ENCODE measurements at places on chromosomes 6 and 20.

DNA sequence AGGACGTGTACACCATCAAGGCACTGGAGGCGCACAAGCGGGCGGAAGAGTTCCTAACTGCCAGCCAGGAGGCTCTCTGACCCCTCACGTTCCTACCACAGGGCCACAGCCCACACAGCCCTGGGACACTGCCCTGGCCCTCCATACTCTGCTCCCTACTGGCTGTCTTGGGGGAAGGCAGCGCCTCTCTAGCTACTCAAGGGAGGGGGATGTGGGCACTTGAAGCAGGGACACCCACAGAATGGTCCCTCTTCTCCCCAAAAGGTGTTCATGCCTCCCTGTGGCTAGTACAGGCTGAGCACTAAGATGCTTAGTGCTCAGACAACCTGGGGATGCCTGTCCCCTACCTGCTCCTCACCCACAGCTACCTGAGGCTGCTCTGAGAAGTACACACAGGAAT lies 2.5 kb downstream of the MEA1 start:
- no peak for DNase-seq

GRCh38 chr20:50471231-50471630 lies 39.0 kb upstream of the PTPN1 start:
- no peak for DNase-seq

DNA sequence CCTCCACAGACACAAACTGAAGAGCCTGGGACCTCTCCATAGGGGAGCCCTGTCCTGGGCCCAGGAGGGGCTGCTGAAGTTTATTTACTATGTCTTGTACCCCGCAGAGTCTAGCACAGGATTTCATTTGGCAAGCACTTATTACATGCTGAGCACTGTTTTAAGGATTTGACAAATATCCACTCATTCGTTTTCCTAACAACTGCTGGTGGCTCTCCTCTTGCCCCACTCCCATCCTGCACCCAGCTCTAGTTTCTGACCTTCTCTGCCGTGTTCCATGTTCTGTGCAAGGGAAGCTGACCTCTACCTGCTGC lies 127.0 kb upstream of the MAFB start:
- no peak for DNase-seq

DNA sequence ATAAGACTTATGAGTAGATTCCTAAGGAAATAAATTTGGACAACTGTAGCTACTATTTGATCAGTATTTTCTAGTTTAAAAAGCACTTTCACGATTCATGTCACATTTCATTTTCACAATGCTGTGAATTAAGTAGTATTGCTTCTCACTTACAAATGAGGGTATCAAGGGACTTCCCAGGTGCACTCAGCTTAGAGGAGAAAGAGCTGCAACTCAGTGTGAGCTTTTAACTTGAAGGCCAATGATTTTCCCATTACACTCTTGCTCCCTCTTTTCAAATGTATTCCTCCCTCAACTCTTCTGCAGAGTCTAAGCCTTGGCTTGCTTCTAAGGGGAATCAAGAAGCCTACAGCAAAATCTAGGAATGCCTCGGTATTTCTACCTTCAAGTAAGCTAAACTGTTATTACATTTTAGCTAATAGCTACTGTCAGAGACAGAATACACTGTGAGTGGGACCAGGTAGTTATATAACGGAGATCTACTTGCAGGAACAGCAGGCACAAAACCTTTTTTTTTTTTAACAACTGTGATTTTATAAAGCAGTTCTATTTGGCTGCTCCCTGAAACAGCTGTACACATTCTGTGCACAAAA lies 339.0 kb downstream of the SYNE1 start:
- no peak for DNase-seq

- DNase-seq = no peak
Measured at GRCh38 chr6:22751223-22751622, 181.9 kb downstream of the HDGFL1 start.

GRCh38 chr6:25336996-25337395 lies 57.8 kb downstream of the CARMIL1 start:
- no peak for DNase-seq

GRCh38 chr20:8800089-8800488 lies 268.8 kb upstream of the PLCB4 start:
- no peak for DNase-seq

DNA sequence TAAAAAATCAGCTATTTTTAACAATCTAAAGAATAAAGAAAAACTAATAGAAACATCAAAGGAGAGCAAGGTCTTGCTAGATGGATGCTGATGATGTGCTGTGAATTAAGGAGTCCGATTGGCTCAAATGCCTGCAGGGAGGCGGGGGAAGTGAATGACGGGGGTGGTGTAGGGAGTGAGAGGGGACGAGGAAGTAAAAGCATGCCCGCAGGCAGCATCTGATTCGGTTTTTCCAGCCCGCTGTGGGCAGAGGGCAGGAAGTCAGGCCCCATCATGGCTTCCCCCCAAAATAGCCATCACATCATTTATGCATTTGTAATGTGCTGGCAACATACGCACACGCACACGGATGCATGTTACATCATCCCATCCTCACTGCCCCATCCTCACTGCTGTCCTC lies 10.3 kb downstream of the RSPO4 start:
- DNase-seq = no peak

DNA sequence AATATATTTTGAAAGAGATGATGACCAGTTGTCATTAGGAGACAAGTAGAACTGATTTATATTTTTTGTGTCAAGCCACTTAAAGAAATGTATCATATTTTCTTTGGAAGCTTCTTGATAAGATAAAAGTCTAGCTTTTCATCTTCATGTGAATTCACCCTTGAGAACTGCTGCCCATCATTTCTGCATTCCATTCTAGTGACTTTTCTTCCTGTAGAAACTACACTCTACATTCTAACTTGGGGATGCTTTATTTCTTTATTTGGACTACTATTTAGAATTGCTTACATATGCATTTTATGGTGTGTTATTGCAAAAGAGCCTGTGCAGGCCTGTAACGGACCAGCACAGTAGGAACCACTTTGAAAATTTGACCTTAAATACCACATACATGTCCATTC lies 335.0 kb upstream of the KCNQ5 start:
- DNase-seq = peak; percentile 3

GRCh38 chr6:97059473-97059872 lies 134.9 kb downstream of the KLHL32 start:
- DNase-seq = peak; percentile 35

DNA sequence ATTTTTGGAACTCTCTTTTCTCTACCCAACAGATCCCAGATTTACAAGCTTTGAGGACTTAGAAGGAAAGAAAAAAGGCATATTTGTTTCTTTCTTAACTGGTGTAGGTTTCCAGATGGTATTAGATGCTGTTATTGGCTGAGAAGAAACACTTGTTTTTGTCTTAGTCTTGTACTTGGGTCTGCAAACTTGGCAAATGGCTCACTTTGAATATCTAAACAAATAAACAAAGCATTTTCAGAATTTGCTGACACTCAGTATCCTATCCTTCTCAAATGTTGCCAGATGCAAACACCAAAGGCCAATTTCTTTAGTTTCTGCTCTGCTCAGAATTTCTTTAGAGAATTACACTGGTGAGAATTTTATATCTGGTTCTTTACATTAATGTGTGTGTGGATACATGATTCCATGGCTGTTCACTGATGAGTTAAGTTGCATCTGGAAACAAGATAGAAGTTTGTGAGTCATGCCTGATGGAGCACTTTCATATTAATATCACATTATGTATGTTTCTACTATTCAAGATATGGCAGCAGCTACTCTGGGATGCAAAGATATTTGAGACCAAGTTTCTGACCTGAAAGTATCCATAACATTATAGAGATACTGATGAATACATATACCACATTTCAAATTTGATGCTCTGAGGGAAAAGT lies 43.7 kb upstream of the CEP162 start:
- no peak for DNase-seq

DNA sequence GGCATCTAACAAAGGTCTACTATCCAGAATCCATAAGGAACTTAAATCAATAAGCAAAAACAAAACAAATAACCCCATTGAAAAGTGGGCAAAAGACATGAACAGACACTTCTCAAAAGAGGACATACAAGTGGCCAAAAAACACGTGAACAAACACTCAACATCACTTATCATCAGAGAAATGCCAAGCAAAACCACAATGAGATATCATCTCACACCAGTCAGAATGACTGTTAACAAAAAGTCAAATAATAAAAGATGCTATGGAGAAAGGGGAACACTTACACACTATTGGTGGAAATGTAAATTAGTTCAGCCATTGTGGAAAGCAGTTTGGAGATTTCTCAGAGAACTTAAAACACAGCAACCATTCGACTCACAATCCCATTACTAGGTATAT lies 19.4 kb upstream of the VNN1 start:
- no peak for DNase-seq

- DNase-seq = peak; percentile 14
Measured at GRCh38 chr20:56202493-56203077, 45.9 kb upstream of the MC3R start.

- DNase-seq = no peak
Measured at GRCh38 chr6:11404081-11404480, 133.5 kb upstream of the TMEM170B start.

GRCh38 chr6:96898241-96898851 lies 655 bp upstream of the NDUFAF4 start:
- DNase-seq = peak; percentile 28

DNA sequence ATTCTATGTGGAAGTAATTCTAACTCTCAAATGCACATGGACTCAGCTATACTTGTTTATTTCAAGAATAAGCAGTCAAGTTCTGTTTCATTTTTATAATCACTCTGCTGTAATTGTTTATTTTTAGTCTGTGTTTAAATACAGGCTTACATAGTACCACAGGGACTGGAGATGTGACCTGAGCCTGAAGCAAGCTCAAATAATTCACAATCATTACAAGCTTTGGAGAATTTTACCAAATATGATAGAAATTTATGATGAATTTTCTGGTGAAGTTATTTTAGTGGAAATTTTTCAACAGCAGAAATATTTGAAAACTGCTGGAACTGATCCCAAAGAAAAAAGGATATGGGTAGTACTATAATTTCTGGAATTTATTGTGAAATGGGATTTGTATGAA lies 41.6 kb upstream of the DSE start:
- DNase-seq = no peak

GRCh38 chr6:77401231-77401630 lies 62.1 kb downstream of the HTR1B start:
- DNase-seq = no peak

DNA sequence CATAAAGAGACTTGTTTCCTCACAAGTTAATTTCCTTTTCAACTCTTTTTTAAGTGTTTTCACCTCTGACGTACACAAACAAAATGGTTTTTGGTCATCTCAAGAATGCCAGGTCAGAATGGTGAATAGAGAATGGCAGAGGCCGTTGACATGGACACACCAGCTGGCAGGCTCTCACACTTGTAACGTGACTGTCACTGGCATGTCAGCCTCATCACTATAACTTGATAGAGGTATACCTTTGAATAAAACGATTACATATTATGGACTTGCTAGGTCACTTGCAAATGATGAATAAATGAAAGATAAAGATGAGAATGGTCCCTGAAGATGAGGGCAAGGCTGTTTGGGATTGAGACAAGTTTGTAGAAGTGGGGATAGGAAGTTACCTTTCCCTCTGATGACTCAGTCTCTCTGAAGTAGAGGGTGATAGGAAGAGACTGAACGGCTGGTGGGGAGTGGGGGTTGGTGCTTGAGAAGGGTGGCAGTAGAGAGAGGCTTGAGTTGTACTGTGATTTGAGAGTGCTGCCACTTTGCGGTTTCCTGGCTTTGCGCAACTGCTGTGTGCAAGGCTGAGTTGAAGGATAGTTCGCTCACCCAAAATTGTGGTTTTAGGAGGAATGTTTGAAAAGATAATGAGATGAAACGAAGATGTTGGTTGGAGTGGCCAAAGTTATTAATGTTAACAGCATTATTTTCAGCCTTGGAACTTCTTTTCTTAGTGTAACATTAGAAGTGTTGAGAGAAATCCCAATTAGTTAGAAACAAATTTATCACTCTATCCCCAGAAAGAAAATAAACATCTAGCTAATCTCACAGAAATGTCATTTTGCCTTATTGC lies 30.3 kb downstream of the TBPL1 start:
- DNase-seq = no peak

DNA sequence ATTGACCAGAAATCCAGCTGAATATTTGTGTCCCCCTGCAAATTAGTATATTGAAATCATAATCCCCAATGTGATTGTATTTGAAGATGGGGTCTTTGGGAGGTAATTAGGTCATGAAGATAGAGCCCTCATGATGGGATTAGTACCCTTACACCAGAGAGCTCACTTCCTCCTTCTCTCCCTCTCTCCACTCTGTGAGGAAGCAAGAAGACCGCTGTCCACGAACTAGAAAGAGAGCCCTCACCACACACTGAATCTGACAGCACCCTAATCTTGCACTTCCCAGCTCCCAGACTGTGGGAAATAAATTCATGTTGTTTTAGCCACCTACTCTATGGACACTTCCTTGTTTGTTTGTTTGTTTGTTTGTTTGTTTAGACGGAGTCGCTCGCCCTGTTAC lies 11.9 kb upstream of the PLAGL1 start:
- DNase-seq = no peak

DNA sequence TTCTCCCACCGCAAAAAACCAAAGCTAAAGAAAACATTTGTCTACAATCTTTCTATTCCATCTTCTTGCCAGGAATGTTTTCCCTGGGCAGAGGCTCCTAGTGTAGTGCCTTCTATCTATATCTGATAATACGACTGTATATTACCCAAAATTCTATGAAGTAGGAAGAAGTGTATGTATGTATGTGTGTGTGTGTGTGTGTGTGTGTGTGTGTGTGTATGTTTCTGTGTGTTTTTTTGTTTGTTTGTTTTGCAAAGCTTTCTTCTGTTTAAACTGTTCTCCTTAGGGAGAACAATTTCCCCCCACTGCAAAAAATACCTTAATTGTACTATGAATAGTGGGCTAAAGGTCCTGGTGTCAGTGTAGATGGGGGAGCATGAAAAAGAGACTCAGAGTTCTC lies 312.6 kb upstream of the CITED2 start:
- DNase-seq = no peak

- DNase-seq = no peak
Measured at GRCh38 chr6:169632841-169633240, 69.0 kb downstream of the WDR27 start.

- DNase-seq = peak; percentile 59
Measured at GRCh38 chr6:2876210-2877056, 26.7 kb downstream of the SERPINB9 start.

DNA sequence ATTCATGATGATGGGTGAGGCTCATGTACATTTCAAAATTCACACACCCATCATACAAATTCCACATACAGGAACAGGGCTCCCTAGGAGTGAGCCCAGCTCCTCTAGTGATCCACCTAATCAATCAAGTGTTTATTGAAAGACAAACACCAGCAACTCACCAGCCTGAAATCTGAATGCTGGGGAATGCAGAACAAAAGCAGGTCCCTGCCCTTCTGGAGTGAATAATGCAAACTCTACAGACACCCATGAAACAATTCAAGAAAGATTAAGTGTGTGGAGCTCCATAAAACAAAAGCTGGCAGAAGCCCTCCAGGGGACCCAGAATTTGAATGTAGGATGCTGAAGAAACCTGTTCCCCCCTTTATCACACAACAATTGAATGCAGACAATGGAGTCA lies 396.7 kb upstream of the JARID2 start:
- DNase-seq = no peak

- DNase-seq = no peak
Measured at GRCh38 chr6:112221981-112222852, 32.1 kb downstream of the LAMA4 start.

- DNase-seq = no peak
Measured at GRCh38 chr20:17381724-17382123, 149.5 kb downstream of the BFSP1 start.

GRCh38 chr20:38812709-38813573 lies 7.4 kb downstream of the PPP1R16B start:
- DNase-seq = no peak

- peak; percentile 13 for DNase-seq
Measured at GRCh38 chr6:142886431-142887170, 58.4 kb downstream of the HIVEP2 start.

- no peak for DNase-seq
Measured at GRCh38 chr6:22041797-22042480, 254.9 kb downstream of the PRL start.

Data from NCI-H460 (cell line).